ENCODE measurements at places on chromosomes 3 and 15.

DNA sequence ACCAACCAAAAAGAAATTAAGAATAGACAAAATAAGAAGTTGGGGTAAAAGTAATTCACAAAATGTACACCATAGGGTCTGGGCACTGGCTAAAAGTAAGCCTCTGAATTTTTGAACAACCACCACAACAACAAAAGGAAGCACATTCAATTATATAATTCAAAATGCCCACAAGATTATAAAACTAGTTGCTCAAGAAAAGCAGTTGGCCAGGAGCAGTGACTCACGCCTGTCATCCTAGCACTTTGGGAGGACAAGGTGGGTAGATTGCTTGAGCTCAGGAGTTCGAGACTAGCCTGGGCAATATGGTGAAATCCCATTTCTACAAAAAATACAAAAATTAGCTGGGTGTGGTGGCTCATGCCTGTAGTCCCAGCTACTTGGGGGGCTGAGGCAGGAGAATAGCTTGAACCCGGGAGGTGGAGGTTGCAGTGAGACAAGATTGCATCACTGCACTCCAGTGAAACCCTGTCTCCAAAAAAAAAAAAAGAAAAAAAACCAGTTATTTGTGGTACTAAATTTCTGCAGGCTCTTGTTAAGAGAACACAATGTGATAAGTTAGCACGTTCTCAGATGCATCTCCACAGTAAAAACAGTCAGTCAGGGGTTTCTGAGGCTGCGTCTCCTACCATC, 6.6 kb upstream of the ATP11B start:
- DNase-seq: no peak

DNA sequence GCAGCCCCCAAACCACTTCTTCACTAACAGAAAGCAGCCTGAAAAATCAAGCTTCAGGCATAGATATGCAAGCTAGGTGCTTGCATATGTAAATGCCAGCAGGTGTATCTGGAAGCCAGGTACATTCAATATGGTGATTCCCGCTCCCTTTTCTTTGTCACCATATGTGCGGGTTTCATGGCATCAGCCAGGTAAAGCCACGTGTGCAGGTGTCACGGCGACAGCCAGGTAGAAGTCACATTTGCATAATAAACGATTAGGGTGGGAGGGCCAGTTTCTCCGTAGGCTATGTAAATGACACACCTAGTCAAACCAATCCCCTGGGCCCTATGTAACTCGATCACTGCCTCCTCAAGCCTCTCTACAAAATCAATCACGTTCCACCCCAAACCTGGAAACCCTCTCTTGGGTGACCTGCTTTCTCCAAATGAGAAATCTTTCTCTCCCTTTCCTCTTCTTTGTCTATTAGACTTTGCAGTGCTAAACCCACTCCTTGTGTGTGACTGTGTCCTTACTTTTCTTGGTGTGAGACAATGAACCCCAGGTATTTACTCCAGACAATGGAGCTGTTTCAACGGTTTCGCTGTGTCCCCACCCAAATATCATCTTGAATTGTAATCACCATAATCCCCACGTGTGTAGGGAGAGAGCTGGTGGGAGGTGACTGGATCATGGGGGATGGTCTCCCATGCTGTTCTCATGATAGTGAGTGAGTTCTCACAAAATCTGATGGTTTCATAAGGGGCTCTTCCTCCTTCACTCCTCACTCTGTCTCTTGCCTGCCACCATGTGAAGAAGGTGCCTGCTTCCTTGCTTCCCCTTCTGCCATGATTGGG, 44.6 kb downstream of the ONECUT1 start:
- no peak for DNase-seq

GRCh38 chr15:81957698-81958097, 88.1 kb downstream of the MEX3B start:
- DNase-seq: no peak

GRCh38 chr3:73966733-73967132, 342.0 kb upstream of the PDZRN3 start:
- DNase-seq: no peak

DNA sequence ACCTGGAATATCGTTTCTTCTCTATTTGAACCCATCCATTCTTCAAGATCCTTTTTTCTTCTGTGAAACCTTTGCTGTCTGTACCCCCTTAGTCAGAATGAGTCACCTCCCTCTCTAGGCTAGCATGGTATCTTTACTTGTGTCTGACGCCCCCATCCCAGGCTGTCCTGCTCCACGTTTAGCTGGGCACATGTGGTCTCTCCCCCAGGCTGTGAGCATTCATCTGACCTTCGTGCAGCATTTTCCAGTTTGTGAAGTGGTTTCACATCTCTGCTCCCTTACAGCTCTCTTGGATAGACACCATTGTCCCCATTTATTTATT, 14.3 kb upstream of the TLE3 start:
- no peak for DNase-seq

- DNase-seq: no peak
These were observed 287.0 kb downstream of the SI start for GRCh38 chr3:164791263-164791662.

- DNase-seq: no peak
These were observed 612.1 kb upstream of the NR2F2 start for GRCh38 chr15:95718441-95718840.

DNA sequence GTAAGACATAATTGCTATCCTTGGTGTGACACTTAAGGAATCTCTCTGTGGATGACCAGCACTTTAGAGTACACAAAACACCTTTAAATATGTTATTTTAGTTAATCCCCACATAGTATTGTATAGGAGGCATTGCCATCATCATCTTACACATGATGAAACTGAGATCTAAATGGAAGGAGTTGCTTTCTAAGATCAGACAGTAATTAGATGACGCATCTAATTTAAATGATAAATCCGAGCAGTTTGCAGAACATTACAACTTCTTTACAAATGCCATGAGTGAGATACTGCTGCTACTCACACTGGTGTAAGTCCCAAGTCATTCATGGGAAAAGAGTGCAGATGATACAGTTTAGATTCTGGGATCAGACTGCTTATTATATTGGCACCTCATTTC, 431.9 kb downstream of the MFSD1 start:
- DNase-seq: no peak

DNA sequence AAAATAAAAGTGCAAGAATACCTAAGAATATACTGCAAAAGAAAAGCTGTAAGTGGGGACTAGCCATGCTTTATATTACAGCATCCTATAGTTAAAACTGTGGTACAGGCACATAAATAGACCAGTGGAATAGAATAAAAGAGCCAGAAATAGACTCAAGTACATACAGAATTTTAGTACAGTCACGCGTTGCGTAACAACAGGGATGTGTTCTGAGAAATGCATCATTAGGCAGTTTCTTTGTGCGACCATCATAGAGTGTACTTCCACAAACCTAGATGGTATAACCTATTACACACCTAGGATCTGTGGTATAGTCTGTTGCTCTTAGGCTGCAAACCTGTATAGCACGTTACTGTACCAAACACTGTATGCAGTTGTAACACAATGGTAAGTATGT, 61.8 kb downstream of the PCCB start:
- DNase-seq: no peak

- DNase-seq: no peak
These were observed 171.0 kb downstream of the RPLP1 start for GRCh38 chr15:69623392-69624154.

DNA sequence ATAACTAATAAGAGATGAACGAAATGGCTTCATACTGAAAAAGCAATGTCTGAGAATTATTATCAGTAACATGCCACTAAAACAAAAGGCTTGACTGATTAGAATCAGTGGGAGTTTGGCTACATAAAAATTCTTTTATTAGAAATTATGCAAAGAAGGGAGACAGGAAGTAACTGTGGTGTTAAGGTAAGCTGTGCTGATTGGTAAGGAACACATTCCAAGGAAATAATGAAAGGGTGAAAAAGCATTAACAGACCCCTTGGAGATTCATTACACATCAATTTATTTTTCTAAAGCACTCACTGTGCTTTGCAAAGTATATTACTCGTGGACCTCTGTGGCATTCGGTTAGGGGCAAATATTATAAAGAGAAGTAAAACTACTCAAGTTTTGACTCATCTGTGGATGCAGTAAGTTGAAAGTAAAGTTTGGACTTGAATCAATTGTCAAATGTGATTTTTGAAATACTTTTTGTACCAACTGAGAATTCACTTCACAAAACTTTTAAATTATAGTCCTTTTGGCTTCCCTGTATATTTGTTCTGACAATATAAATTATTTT, 176.1 kb upstream of the ZPLD1 start:
- no peak for DNase-seq

GRCh38 chr3:187646906-187647660, 23.1 kb downstream of the SST start:
- DNase-seq: no peak

- no peak for DNase-seq
These were observed 775 bp downstream of the CCNDBP1 start for GRCh38 chr15:43186003-43186353.

GRCh38 chr3:10416730-10417300, 88.6 kb downstream of the ATP2B2 start:
- no peak for DNase-seq

- DNase-seq: no peak
These were observed 47.1 kb downstream of the SLC12A1 start for GRCh38 chr15:48253172-48253571.

DNA sequence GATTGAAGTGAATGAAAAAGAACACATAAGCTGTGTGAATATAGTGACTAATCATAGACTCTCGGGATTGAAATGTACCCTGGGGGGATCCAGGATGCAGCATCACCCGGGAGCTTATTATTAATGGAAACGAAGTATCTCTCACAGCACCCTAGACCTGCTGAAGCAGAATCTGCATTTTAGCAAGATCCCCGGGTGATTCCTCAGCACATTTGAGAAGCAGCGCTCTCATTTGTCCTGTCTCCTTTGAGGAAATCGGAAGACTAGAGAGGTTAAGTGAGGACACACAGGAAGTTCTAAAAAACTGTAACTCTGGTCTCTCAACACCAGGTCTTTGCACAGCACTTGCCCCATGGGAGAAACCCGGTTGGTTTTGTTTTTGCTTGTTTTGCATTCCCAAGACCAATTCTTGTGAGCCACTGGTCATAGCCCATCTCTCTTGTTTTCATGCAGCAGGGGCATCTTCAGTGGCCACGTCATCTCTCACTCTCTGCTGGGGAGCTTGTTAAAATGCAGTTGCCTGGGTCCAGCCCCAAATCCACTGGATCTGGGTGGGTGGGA, 30.2 kb downstream of the ZNF710 start:
- no peak for DNase-seq

- no peak for DNase-seq
These were observed at the start of gene GABRA5 for GRCh38 chr15:26866298-26867199. Gene GABRA5, plus strand, starts transcription at chr15:26867062. Its CDS starts 2,187 bp downstream, at chr15:26869249.

DNA sequence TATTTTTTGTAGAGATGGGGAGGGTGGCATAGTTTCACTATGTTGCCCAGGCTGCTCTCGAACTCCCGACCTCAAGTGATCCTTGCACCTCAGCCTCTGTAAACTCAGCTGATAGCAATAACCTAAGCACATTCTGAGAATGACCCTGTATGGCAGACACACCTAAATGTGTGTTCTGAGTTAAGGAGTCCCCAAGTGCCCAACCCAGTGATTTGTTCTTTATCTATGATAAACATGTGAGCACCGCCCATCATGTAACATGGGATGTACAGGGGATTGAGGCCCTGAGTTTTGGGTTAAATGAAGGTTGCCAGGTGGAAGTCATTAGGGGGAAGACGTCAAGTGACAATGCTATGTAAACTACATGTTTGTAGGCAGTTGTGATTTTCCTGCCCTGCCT, 5.7 kb downstream of the NCEH1 start:
- DNase-seq: no peak

DNA sequence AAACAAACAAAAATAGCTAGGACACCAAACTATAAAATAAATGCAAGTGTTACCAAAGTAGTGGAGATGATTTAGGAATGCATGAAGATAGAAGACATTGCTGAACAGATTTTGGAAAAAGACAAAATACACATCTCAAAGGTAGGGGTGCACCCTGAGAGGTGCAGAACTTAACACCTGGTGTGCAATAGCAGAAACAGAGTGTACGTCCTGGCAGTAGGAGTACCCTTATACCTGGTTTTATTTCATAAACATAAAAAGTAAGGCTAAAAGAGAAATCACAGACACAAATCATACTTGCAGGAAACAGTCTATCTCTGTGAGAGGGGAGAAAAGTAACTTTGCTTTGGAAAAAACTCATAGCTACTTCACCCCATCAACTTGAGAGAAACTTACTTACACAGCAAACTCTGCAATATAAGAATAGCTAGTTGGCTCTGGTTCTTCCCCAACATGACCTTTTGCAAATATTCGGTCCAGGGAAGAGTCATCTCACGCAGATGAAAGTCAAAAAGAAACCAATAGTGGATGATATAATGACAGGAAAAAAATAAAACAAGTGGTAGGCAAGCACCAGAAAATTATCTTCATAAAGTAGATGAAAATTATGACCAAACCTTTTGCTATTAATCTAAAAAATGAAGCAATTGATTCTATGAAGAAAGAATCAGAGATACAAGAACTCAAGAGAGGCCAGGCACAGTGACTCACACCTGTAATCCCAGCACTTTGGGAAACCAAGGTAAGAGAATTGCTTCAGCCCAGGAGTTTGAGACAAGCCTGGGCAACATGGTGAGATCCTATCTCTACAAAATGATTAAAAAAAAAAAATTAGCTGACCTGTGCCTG, 108.9 kb upstream of the BNIP2 start:
- DNase-seq: no peak

DNA sequence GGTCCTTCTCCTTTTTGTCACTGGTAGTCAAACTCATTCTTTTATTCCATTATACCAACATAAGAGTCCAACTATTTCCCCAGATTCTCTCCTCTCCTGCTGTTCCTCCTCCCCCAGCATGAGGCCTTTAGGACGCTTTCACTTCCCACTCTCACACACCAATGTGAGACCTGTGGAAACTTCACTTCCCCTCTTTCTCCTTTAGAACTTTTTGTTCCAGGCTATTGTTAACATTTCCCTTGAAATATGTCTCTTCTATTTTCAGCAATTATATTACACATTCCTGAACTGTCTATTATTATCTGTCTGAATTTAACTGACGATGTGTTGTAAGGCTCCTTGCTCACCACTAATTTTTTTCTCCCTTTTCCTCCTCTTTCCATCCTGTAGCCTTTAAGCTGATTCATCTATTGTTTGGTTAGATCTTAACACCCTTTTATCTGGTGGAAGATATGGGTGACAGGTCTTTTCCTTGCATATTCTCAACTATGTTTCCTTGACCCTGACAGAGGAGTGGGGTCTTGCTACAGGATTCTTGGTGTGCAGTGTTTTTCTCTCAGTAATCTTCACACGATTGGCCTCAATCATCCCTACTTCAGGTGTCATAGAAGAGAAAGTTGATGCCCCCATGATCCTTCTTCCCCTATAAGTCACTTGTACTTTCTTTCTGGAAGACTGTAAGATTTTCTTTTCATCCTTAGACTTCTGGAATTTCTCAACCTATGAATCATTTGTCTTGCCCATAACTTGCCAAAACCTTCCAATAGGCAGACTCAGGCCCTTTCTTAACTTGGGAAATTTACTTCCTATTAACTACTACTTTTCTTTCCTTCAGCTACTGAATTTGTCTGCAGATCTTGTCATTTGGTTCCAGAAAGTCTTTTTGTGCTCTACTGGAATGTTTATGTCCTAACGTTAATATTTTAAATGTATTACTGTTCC, 5.9 kb downstream of the CYP19A1 start:
- DNase-seq: no peak

GRCh38 chr3:27186013-27186412, 183.2 kb downstream of the NEK10 start:
- no peak for DNase-seq

GRCh38 chr3:18968120-18968519, 180.2 kb upstream of the KCNH8 start:
- DNase-seq: no peak

All from activated naive CD4-positive, alpha-beta T cell treated with anti-CD3 and anti-CD28 coated beads, Interleukin-2, amount 50 U/mL, for 16 hours (primary cell).